ENCODE measurements at places on chromosomes 5 and 9. TPM values are rescaled to one million over a fixed set of nuclear protein-coding genes. Genes with fewer than 3 reads are reported as not detected.

Gene TAF11L8
- total RNA-seq: not detected

Gene CFAP77
- 0.43 TPM for total RNA-seq

Gene SARDH
- 4.2 TPM for total RNA-seq

Gene OR1J2
- total RNA-seq: not detected

Gene ZER1
- total RNA-seq: 38.4 TPM

Gene TMEM171
- 7.1 TPM for total RNA-seq

DNA sequence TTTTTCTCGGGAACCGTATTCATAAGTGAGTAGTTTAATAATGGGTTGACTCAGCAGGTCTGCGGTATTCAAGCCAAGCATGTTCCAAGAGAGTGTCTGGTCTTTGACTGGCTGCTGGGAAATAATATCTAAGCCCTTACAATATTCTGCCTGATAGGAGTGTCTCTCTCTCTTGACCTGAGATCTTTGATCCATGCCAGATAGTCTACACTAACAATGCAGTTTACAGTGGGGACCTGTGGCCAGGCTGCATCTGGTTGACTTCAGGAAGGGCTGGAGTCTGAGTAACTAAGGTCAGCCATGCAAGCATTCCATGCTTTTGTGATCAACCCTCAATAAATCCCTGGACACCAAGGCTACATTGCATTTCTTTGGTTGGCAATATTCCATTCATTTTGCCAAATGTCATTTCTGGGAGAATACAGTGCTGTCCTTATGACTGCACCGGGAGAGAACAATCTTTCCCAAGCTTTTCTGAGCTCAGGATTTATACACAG lies 195.5 kb downstream of the SEMA5A start:
- no peak overlapping the region for H3K4me3 ChIP-seq
- H3K27ac ChIP-seq: no peak overlapping the region
- H3K4me1 ChIP-seq: peaks cover 9% of the 10 kb centered on the region
- DNase-seq: no peak
- H3K36me3 ChIP-seq: no peaks in the 10 kb centered on the region

DNA sequence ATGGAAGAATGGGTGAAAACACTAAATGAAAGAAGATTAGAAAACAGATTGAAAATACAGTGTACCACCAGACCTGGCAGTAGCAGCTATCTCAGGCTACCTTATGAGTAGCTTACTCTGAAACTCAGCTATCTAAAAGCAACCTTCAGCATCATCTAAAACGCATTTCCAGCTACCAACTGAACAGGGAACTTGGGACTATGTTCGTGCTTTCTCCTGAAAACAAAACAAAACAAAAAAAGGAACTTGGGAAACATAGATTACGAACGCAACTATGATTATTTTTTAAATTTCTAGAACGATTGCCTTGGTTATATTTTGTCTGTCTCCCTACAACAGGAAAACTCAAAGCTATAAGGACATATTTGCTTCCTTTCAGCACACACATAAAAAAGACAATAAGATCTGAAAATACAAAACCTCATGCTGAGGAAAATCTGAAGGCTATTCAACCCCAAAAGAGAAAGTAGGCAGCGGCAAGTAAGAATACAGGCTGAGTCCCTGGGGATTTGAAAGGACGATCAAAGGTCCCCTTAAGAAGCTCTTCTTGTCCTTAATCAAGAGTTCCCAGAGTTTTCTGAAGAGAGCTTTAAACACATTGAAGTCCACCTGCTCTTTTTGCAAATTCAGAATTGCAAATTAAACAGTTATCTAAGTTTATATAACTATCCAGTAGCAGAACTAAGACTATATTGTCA lies 53.4 kb downstream of the OR2K2 start:
- peaks cover 3% of the 10 kb centered on the region for H3K4me1 ChIP-seq
- H3K4me3 ChIP-seq: no peak overlapping the region
- no peak for DNase-seq
- no peaks in the 10 kb centered on the region for H3K27me3 ChIP-seq

DNA sequence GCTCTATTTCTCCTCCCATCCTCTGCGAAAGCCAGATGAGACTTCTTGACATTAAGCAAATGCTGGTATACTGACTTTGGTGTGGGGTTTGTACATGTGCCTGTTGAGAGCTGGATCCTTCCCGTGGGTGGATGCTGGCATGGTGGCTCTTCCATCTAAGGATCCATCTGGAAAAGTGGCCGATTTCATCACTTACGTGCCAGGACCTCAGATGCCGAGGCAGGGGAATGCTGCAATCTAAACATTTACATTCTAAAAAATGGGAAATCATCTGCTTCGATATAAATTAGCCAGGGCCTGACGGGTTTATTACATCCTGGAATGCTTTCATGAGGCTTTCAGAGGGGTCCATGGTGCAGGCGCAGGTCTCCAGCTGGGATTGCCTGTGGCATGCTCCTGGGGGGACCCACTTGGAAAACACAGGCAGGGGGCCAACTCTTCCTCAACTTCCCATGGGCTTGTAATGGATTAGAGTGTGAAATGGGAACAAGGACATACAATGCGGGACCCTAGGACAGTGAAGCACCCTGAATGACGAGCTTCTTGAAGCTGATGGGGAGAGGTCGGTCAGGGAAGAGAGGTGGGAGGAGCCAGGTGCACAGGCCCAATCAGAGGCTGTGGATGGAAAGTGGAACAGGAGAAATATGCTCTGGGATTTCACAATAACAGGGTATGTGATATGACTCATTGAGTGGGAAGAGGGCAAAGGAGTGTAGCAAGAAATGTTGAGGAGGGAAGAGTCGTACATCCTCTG lies 105.5 kb upstream of the PITX1 start:
- no peak overlapping the region for H3K4me3 ChIP-seq
- no peak for DNase-seq
- H3K27ac ChIP-seq: no peak overlapping the region

- H3K4me1 ChIP-seq: no peaks in the 10 kb centered on the region
- H3K27me3 ChIP-seq: peaks cover 6% of the 10 kb centered on the region
- no peak overlapping the region for H3K4me3 ChIP-seq
- no peaks in the 10 kb centered on the region for H3K36me3 ChIP-seq
- no peak for DNase-seq
- no peak overlapping the region for H3K27ac ChIP-seq
These were observed 159.6 kb downstream of the NXNL2 start for GRCh38 chr9:88694625-88695024.

DNA sequence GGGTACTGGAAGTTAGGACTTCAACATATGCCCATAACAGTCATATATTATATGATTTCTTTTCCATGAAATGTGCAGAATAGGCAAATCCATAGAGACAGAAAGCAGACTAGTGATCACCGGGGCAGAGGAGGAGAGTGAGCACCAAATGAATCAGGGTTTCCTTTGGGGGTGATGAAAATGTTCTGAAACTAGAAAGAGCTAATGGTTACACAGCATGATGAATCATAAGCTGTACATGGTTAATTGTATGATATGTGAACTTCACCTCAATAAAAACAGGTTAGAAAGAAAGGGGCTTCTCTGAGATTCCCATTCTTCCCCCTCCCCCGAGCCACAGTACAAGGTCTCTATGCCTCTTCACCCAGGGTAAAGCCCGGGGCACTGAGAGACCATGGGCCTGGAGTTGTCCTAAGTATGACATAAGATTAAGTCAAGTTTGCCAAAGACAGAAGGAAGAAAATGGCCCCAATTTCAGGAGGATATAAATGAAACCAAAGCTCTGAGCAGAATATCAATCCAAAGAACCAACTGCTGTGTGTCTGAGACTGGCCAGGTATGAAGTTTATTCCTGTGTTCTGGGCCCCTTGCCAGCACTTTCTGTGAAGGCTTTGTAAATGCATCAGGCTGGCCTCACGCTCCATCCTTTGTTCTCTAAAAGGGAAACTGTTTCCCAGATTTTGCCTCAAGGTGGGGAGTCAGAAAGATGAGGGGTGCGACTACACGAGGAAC lies 243.8 kb downstream of the CDK5RAP2 start:
- H3K4me1 ChIP-seq: no peaks in the 10 kb centered on the region
- peaks cover 6% of the 10 kb centered on the region for H3K27me3 ChIP-seq
- DNase-seq: no peak
- no peaks in the 10 kb centered on the region for H3K36me3 ChIP-seq

- H3K4me3 ChIP-seq: no peak overlapping the region
- H3K4me1 ChIP-seq: peaks cover 3% of the 10 kb centered on the region
- DNase-seq: no peak
- H3K36me3 ChIP-seq: no peaks in the 10 kb centered on the region
- no peak overlapping the region for H3K27ac ChIP-seq
- no peaks in the 10 kb centered on the region for H3K27me3 ChIP-seq
These were observed 207.7 kb downstream of the PDE4D start for GRCh38 chr5:59685793-59686192.

DNA sequence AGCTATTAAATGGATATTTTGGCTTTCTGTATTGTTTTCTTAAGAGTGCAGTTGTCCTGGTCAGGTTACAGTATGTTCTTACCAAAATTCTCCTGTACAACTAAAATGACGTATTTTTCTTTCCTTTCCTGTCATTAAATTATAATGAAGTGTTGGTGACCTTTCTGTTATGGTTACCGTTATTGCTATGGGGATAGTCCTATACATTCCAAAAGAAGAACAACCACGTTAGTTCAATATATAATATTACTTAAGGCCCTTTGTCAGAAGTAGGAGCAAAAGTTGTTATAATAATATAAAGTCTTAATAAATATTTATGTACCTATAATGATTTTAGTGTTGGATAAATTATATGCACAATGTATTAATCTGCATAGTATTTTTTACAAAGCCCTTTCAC lies 82.4 kb upstream of the NREP start:
- no peak overlapping the region for H3K27ac ChIP-seq
- H3K4me3 ChIP-seq: no peak overlapping the region
- no peaks in the 10 kb centered on the region for H3K36me3 ChIP-seq
- peaks cover 3% of the 10 kb centered on the region for H3K27me3 ChIP-seq
- no peak for DNase-seq

DNA sequence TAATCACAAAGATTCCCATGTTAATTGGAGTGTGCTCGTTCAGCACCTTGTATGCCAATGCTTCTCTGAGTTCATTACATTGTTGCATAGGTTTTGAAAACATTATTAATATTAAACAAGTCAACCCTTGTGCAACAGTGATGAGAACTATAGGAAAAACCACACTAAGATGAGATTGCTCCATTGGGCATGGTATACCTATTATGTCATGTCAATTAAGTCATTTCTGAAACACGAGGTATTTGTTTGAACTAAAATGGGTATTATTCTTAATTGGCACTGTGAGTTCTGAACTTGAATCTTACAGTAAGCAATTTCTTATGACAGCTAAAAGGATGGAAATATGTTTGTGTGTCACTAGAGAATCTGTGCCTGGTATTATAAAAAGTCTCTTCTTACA lies 447.7 kb downstream of the EFNA5 start:
- H3K36me3 ChIP-seq: no peaks in the 10 kb centered on the region
- no peaks in the 10 kb centered on the region for H3K27me3 ChIP-seq
- H3K4me3 ChIP-seq: no peak overlapping the region
- no peaks in the 10 kb centered on the region for H3K4me1 ChIP-seq
- H3K27ac ChIP-seq: no peak overlapping the region

- peak; percentile 41 for DNase-seq
- peak overlapping the region; percentile 90 for H3K4me3 ChIP-seq
- H3K36me3 ChIP-seq: no peaks in the 10 kb centered on the region
- H3K27ac ChIP-seq: peak overlapping the region; percentile 25
- peaks cover 22% of the 10 kb centered on the region for H3K4me1 ChIP-seq
These were observed 1.1 kb downstream of the MAST4 start for GRCh38 chr5:66597183-66597757.

- H3K27ac ChIP-seq: peak overlapping the region; percentile 50
- no peak overlapping the region for H3K4me3 ChIP-seq
- H3K36me3 ChIP-seq: no peaks in the 10 kb centered on the region
- H3K4me1 ChIP-seq: peaks cover 7% of the 10 kb centered on the region
These were observed 82.4 kb downstream of the ZNF354C start for GRCh38 chr5:179142434-179143198.

- H3K27ac ChIP-seq: no peak overlapping the region
- DNase-seq: no peak
- no peaks in the 10 kb centered on the region for H3K4me1 ChIP-seq
- peaks cover 7% of the 10 kb centered on the region for H3K36me3 ChIP-seq
These were observed 12.0 kb downstream of the NIPSNAP3B start for GRCh38 chr9:104775976-104776375.

DNA sequence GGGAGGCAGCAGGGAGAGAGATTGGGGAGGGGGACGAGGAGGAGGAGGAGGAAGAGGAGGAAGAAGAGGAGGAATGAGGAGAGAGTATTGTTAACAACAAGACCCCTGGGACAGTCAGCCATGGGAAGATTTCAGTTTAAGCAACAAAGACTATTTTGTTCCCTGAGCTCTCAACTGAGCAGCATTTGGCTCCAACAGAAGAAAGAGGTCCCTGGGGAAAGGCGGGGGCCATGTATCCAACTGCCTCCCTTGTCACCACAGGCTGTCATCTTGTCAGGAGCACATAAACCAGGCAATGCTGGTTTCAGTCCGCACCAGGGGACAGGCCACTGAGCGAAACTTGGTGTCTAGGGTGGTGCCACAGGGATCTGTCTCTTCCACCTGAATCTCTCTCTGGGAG lies 316.1 kb downstream of the TLE1 start:
- H3K4me1 ChIP-seq: peaks cover 29% of the 10 kb centered on the region
- no peak overlapping the region for H3K4me3 ChIP-seq
- H3K36me3 ChIP-seq: no peaks in the 10 kb centered on the region
- DNase-seq: no peak
- H3K27me3 ChIP-seq: peaks cover 13% of the 10 kb centered on the region

DNA sequence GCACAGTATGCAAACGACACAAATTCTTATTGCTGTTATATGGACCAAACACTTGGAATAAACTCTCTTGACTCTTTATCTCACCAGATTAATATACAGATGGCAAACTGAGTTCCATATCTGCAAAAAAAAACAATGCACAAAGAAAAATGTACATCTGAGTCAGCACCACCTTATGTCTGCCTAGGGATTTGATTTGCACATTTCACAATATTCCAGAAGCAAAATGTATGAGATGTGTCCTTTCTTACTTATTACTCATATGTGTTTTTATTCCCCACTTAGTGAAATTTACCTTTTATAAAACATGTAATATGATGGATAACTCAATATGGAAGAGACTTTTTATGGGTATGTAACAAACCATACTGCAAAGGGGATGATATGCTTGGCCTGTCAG lies 236.9 kb downstream of the GLIS3 start:
- H3K4me1 ChIP-seq: peaks cover 9% of the 10 kb centered on the region
- H3K27ac ChIP-seq: no peak overlapping the region
- peaks cover 40% of the 10 kb centered on the region for H3K36me3 ChIP-seq
- H3K4me3 ChIP-seq: no peak overlapping the region

- no peaks in the 10 kb centered on the region for H3K36me3 ChIP-seq
- peak overlapping the region; percentile 30 for H3K27ac ChIP-seq
- H3K4me1 ChIP-seq: peaks cover 9% of the 10 kb centered on the region
- DNase-seq: no peak
- no peak overlapping the region for H3K4me3 ChIP-seq
These were observed 322.1 kb downstream of the FAM170A start for GRCh38 chr5:119951330-119951934.

- H3K4me1 ChIP-seq: no peaks in the 10 kb centered on the region
- no peaks in the 10 kb centered on the region for H3K36me3 ChIP-seq
- no peak for DNase-seq
These were observed 102.9 kb upstream of the PPP1R26 start for GRCh38 chr9:135376511-135377265.

All from progenitor cell of endocrine pancreas (in vitro differentiated cells).